ENCODE measurements at places on chromosomes 12 and 14. TPM values are rescaled to one million over a fixed set of nuclear protein-coding genes. Genes with fewer than 3 reads are reported as not detected.
A peak's percentile ranks its signal among the peaks of the same experiment; 100 is the strongest.

GRCh38 chr12:47903927-47904712 lies 674 bp downstream of the VDR start:
- DNase-seq: peak; percentile 89

- DNase-seq: peak; percentile 58
These were observed 17.2 kb upstream of the HHIPL1 start for GRCh38 chr14:99627510-99628381.

DNA sequence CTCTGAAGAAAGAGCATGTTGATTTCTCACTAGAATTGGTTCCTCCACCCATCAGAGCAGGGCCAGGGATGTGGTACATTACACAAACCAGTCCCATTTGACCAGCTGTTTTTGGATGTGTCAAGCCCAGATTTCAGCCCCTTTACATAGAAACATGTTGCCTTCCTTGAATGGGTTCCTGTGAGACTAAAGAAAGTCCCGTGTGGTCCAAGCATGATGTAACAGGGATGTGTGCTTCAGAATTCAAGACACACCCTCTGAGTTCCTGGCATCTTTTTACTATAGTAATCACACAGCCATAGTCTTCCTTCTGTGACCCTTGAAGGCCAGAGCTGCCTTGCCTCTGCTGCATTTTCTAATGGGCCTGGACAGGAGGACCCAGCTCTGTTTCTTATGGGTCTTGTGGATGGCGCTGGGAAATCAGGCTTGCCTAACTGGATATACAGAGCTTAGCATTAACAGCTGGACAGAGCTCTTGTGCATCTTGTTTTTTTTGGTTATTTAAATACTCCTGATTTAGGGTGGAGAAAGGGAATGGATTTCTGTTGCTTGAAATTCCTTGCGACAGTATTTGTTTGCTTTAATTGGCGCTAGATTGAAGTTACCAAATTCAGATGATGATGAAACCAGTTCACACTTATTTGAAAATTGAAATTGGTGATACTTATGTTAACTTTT lies 341.0 kb downstream of the ZFP36L1 start:
- DNase-seq: no peak

Gene MMP19
- 26.4 TPM for total RNA-seq

DNA sequence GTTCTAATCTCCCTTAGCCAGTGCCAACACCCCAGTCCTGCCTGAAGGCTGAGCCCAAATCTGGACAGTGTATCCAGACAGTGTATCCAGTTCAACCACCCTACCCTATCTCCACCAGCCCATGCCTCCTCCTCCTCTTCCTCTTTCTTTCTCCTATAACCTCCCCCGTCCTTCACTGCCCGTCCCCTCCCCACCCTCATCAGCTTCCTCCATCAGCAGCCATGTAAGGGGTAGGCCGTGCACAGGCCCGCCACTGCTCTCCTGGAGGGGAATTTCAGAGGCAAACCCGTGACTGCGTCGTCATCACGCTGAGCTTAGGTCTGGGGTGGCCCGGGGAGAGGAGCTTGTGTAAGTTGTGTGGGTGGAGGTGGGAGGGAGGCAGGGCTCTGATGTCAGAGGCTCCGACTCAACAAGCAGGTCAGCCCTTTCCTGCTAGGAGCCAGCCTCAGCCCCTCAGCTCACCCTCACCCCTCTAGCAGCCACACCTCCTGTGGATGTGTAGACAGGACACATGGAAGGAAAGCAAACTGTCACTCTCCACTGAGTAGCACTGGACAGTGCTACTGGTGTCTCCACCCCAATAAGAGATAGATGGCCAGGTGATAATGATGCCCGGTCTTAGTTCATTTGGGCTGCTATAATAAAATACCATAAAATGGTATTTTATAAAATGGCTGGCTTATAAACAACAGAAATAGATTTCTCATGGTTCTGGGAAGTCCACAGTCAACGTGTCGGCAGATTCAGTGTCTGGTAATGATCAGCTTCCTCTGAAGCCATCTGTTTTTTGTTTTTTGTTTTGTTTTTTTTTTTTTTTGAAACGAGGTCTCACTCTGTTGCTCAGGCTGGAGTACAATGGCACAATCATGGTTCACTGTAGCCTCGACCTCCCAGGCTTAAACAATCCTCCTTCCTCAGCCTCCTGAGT lies 50.5 kb downstream of the IRF2BPL start:
- DNase-seq: peak; percentile 91

- no peak for DNase-seq
These were observed 119.7 kb upstream of the VASH1 start for GRCh38 chr14:76641541-76641940.

GRCh38 chr12:89636052-89636775 lies 72.4 kb downstream of the ATP2B1 start:
- no peak for DNase-seq

DNA sequence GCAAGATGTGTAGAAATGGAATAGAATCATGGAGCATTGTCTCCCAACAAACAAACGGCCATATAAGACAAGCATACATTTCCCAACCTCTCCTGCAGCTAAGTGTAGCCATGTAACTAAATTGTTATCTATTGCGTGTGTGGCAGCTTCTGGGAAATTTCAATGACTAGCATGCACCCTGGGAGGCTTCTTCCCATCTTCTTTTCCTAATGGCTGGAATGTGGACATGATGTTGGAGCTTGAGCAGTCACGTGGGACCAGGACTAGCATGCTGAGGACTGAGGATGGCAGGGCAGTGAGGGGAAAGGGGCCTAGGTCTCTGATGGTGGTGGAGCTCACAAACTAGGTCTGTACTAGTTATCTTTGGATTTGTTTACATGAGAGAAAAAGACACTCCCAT lies 21.7 kb upstream of the CTDSP2 start:
- no peak for DNase-seq

DNA sequence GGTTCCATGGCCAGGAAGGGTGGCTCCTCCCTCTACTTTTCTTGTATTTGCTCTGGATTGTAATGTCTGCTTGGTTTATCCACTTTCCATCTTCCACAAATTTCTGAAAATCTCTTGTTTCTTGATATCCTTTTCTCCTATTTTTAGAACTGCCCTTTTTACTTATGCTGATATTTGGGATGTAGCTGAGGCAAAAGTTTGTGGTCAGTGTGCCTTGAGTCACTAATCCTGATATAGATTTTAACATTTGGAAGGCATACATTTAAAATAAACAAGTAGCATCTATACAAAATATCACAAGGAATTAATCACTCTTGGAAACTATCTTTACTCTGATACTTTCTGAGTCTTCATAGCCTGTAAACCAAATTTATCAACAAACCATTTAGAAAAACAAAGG lies 11.0 kb downstream of the GRIP1 start:
- DNase-seq: no peak

DNA sequence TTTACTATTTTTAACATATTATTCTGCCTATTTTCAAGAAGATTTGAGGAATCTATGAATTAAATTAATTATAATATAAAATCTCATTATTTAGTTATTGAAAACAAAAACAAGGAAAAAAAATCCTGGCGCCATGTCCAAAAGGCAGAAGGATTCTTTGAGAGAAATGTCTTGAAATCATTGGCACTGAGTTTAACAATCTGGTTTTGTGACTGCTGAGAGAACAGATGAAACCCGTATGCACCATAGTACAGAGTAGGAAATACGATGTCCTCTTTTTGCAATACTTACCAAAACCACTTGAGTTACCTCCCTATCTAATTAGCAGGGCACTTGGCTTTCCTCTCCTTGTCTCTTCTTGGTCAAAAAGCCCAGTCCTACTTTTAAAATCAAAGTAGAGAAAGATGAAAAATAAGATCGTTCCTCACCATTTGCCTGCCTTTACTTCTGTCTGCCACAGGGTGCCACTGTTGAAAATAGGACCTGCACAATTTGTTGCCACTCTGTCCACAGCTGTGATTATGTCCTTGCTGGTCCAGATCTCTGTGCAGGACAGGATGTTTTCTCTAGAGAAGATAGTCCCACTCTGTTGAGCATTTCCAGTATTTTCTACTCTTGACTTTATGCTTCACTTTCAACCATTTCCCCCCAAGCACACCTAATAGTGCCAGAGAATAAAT lies 179.7 kb downstream of the PDZRN4 start:
- DNase-seq: no peak

GRCh38 chr12:116353958-116354357 lies 76.5 kb upstream of the MED13L start:
- no peak for DNase-seq

DNA sequence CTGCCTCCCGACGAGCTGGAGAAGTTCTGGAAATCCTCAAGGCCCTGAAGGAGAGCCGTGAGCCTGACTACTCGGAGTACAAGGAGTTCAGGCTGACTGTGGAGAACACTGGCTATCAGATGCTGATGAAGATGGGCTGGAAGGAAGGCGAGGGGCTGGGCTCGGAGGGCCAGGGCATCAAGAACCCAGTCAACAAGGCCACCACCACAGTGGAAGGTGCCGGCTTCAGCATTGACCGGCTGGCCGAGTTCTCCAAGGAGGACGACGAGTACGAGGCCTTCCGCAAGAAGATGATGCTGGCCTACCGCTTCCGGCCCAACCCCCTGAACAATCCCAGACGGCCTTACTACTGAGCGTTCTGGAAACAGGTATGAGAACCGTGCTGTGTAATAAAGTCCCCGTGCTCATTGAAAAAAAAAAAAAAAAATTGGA lies 366.1 kb upstream of the ATXN7L3B start:
- DNase-seq: peak; percentile 63

Gene TSPAN19
- total RNA-seq: not detected

- no peak for DNase-seq
These were observed 111.6 kb downstream of the PLXNC1 start for GRCh38 chr12:94260017-94260416.

- peak; percentile 61 for DNase-seq
These were observed 26.2 kb downstream of the SUSD6 start for GRCh38 chr14:69637503-69638031.

GRCh38 chr12:112049351-112049750 lies 36.1 kb downstream of the ERP29 start:
- DNase-seq: no peak
